ENCODE measurements at places on chromosomes 2 and 18.

DNA sequence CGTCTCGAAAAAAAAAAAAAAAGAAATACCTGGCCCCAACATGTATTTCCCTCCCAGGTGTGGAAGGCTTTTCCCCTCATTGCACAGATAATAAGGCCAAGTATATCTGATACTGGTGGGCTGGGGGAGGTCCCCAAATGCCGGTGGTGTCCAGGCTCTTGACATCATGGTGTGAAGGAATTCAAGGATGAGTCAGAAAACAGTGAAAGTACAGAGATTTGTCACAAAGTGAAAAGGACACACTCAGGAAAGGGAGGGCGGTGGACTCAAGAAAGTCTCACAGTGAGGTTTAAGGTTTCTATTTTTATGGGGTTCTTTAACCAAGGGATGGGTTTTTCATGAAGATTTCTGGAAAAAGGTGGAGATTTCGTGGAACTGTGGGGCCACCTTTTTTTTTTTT is 37.8 kb upstream of the FZD5 start:
- DNase-seq, result no peak

- no peak for DNase-seq
Measured at GRCh38 chr2:150612957-150613710, 125.7 kb upstream of the RND3 start.

GRCh38 chr2:238900511-238900910 is 52.6 kb downstream of the TWIST2 start:
- no peak for DNase-seq

DNA sequence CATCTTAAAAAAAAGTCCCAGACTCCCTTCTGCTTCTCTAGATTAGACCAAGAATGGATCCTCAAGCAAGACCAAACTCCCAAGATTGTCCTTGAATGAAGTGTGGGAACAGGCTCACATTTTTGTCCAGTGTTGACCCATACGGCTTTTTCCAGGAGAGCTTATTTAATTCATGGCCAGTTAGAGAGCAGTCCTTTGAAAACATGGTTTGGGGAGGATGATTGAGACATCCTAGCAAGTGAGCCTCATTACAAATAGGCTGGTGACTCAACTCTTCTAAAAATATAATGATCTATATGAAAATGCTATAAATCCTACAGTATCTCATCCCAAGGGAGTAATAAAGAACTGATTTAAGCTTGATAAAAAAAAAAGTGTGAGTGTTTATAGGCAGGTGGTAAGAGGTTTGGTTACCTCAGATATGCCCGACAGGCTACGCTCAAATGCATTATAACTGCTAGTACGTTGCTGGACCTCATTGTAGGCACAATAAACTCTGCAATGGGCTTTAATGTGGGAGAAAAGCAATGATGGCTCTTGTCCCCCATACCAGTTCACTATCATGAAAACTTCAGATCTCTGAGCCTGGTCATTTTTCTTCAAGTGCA is 17.0 kb downstream of the ANKRD29 start:
- DNase-seq, result no peak

DNA sequence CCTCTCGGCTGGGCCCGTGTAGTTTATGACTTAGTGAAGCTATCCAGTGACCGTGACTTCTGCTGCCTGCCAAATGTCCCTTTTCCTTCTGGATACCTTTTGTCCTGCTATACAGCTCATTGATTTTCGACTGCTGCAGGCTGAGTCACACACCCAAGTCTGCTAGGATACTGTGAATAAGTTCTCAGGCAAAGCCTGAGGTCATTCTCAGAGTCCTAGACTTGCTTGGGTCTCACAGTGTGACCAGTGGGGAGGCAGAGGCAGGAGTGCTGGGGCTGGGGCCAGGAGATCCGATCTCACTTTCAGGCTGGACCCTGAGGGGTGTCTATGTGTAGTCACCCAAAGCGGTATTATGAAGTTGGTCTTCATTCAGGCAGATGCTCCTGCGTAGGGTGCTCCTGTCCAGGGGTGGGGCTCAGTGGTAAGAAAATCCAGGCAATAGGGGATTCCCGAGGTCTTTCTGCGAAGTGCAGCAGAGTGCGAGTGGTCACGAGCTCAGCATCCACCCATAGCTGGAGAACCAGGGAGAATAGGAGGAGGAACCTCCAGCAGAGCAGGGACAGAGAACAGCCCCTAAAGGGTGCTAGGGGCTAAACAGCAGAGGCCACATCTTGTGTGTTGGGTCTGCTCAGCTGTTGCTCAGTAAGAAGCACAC is 268.6 kb upstream of the NCKAP5 start:
- DNase-seq, result no peak

DNA sequence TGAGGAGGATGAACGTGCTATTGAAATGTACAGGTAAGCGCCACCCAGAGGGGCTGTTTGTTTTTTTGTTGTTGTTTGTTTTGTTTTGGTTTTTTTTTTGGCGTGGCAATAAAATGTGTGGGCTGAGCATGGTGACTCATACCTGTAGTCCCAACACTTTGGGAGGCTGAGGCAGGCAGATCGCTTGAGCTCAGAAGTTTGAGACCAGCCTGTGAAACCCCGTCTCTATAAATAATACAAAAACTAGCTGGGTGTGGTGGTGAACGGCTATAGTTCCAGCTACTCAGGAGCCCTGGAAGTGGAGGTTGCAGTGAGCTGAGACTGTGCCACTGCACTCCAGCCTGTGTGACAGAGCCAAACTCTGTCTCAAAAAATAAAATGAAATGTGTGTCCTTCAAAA is 6.2 kb downstream of the PDCL3 start:
- no peak for DNase-seq

GRCh38 chr2:84116143-84116542 is 342.9 kb downstream of the SUCLG1 start:
- no peak for DNase-seq

- DNase-seq, result no peak
Measured at GRCh38 chr2:24843330-24843860, 50.2 kb downstream of the CENPO start.

DNA sequence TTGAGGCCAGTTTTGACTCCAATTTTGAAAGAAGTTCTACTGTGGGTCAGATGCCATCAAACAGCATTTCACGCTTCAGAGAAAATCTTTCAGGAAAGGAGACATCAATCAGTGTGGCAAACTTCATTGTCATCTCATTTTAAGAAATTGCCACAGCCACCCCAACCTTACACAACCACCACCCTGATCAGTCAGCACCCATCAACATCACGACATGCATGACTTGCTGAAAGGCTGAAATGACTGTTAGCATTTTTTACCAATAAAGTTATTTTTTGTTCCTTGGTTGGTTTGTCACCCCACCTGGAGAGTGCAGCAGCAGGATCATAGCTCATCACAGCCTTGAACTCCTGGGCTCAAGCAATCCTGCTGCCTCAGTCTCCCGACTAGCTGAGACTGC is 10.4 kb downstream of the DNAJC10 start:
- DNase-seq, result no peak

DNA sequence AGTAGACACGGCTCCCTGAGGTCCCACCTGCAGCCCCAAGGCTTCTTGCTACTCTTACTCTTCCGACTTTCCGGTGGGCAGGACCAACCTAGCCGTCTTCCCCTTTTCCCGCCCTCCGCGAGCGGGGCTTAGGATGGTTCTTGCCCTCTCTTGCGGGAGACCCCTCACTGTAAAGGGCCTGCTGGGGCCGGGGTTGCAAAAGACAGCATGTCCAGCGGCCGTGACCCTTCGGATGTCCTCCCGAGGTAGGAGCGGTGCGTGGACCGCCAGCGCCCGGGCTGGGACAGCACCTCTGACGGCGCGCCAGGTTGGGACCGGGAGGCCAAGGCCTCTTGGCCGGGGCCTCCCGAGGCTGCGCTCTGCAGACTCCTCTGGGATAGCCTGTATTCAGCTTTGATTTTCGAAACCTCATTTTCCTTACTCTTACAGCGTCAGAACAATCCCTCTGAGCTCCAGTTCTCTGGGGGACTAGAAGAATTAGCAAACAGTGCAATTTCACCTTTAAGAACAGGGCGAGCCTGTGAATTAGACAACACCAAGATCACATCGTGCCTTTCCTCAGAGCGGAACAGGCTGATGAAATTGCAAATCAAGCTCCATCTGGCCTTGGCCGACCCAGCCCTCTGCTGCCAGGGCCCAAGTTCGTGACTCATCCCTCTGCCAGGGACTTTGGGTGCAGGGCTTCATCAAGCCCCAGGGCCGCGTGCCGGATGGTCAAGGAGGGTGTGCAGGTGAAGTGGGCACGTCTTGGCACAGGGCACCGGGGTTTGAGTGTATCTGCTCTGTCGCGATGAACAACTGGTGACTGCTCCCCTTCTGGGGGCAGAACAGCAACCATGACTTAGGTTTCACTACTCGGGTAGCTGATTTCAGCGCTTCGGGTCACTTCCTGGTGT is 777 bp downstream of the MOCOS start:
- no peak for DNase-seq

DNA sequence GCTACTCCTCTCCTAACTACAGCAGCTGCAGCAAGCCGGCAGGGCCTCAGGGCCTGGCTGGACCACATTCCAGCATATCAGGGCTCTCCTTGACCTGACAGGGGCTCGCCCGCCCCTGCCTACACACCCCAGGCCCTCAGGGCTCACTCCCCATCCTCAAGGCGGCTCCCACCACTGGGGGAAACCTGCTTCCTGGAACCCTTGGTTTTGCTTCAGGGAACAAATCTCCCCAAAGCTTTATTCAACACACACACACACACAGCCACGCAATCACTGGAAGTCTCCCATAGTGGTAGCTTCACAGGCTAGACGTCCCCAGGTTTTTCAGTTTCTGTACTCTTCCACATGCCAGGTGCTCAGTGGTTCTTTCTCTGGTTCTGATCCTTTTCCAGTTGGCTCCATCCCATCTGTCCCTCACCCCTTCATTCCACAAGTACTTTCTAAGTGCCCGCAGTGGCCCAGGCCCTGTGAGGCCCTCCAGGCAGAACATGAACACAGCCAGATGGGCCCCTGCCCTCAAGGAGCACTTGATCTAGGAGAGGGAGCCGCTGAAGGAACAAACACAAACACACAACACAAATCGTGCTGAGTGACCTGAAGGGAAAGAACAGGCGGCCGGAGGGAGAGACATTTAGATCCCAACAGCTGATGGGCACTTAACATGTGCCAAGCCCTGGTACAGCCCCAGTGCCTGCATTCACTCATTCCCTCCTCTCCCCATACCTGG is 51.1 kb downstream of the TNS1 start:
- DNase-seq, result peak; percentile 89
